ENCODE measurements at places on chromosomes 1 and 21.

DNA sequence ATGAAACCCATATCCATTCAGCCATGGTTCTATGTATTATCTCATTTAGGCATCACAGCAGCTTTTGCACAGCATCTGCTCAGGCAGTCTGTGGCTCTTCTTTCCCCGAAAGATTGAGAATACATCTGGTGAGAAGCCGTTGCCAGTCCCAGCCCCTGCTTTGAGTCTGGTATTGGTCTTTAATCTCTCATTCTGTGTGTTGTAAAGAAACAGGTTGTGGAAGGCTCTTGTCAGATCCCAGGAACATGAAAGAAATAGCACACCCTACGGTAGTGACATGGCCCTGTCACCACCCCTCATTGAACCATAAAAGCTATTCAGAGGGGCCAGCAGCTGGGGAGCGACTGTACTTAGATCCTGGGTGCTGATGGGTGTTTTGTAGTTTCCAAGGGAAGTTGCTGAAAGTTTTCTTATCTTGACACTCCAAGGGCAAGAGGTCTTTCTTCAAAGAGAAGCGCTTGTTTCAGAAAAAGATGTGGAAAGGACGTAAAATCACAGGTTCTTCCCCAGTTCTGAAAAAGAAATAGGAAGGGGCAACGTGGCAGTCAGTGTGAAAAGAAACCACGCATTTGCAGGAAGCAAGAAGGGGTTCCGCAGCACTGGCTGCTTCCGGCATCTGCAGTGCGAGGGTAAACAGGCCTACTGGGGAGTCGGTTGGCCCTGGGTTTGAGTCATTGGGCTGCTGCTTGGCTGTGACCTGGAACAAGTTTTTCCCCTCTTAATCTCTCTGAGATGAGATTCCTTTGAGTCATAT lies 145.0 kb downstream of the DHRS3 start:
- no peak for DNase-seq

- no peak for DNase-seq
Measured at GRCh38 chr1:14020006-14020405, 320.0 kb downstream of the PRDM2 start.

DNA sequence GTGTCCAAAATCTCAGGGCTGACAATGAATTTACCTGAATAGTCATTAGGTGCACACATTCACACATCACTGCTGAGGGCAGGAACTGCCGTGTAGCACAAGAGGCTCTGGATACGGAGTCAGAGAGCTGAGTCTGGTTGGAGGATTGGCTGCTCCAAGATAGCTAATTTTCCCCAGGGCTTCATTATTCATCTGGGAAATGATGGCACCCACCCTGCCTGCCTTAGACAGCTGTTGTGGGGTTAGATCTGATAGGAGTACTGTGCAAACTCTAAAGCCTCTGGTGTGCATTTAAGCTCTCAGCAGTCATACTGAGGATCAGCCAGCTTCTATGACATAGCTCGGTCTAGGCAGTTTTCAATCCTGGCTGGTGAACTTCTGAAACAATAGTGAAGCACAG lies 67.0 kb downstream of the LMX1A start:
- no peak for DNase-seq

- peak; percentile 37 for DNase-seq
Measured at GRCh38 chr1:187509091-187509490, 680.3 kb downstream of the PLA2G4A start.

GRCh38 chr1:161273402-161273801 lies 14.9 kb downstream of the PCP4L1 start:
- no peak for DNase-seq

GRCh38 chr1:220966881-220967611 lies 87.8 kb downstream of the HLX start:
- no peak for DNase-seq

GRCh38 chr1:61081144-61081685 lies 1.1 kb upstream of the NFIA start:
- no peak for DNase-seq

GRCh38 chr1:9128520-9129265 lies at the start of gene GPR157:
GPR157 (minus strand) TSS chr1:9129102; CDS start chr1:9129027, 75 bp downstream.
- DNase-seq: no peak

DNA sequence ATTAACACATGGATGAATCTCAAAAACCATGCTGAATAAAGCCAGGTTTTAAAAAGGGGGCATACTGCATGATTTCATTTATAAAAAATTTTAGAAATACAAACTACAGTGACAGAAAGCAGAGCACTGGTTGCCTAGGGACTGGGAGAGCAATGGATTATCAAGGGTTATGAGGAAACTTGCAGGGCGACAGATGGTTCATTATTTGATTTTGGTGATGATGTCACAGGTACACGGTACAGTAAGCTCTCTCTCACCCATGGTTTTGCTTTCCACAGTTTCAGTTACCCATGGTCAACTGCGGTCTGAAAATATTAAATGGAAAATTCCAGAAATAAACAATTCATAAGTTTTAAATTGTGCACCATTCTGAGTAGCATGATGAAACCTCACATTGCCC lies 14.1 kb downstream of the VAMP4 start:
- DNase-seq: no peak
